ENCODE measurements at places on chromosomes 2 and 18.

- no peak for DNase-seq
- no peak overlapping the region for H3K27ac ChIP-seq
- H3K4me3 ChIP-seq = no peak overlapping the region
Measured at GRCh38 chr2:24233321-24233720, 58.5 kb downstream of the FAM228A start.

DNA sequence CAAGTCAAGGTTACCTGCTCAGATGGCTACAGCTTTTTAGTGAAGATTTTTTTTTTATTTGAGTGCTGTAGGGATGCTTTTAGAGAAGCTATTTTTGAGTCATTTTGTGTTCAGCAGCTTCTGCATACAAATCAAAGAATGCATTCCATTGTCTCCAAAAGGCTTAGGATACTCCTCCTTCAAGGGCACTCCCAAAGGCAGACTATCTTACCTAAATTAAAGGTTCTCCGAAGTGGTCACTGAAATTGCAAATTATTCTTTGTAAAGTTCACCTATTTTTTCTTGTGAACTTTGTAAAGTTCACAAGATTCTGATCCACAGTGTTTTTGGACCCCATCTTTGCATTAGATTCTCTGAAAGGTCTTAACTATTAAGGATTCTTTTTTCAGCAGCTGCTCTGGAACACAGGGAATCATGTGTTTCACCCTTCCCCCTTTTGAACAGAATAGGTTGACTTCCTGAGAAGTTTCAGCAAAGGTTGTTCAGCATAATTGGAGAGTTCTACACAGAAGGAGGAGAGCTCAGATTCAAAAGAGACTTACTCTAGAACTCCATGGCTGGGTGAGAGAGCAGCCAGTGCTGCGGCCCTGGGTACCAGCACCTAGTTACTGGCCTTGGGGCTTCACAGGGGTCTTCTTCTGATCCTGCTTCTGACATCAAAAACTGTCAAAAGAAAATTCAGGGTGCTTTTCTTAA, 14.5 kb downstream of the CLIP4 start:
- H3K27me3 ChIP-seq = no peaks in the 10 kb centered on the region
- no peak for DNase-seq
- H3K36me3 ChIP-seq = peaks cover 82% of the 10 kb centered on the region
- H3K27ac ChIP-seq = peak overlapping the region; percentile 89

DNA sequence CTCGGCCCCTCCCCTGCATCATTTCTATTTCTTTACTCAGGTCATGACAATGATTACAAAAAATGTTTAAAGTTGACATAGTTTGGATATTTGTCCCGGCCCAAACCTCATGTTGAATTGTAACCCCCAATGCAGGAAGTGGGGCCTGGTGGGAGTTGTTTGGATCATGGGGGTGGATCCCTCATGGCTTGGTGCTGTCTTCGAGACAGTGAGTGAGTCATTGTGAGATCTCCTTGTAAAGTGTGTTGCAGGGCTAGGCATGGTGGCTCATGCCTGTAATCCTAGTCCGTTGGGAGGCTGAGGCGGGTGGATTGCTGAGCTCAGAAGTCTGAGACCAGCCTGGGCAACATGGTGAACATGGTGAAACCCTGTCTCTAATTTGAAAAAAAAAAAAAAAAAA, 9.2 kb upstream of the MAP4K4 start:
- DNase-seq = no peak
- H3K4me1 ChIP-seq = peaks cover 20% of the 10 kb centered on the region
- H3K36me3 ChIP-seq = no peaks in the 10 kb centered on the region
- no peak overlapping the region for H3K4me3 ChIP-seq

DNA sequence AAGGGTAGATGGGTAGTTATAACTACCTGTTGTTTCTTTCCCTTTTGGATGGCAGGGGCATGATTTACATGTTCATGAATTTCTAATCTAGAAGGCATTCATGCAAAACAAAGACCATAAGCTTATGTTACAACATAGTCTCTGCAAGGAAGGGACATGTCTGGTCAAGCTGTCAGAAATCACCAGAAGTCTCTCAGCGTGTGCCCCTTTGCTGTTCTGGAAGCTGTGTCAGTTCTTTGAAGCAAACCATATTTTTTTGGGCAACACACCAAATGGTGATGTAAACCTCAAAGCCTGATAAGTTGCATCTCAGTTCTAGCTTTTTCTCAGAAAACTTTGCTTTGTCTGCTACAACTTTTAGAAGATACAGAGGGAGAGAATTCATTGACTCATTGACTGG, 173.5 kb upstream of the CTAGE1 start:
- no peak overlapping the region for H3K4me3 ChIP-seq
- no peak for DNase-seq
- H3K27me3 ChIP-seq = no peaks in the 10 kb centered on the region
- H3K36me3 ChIP-seq = no peaks in the 10 kb centered on the region

DNA sequence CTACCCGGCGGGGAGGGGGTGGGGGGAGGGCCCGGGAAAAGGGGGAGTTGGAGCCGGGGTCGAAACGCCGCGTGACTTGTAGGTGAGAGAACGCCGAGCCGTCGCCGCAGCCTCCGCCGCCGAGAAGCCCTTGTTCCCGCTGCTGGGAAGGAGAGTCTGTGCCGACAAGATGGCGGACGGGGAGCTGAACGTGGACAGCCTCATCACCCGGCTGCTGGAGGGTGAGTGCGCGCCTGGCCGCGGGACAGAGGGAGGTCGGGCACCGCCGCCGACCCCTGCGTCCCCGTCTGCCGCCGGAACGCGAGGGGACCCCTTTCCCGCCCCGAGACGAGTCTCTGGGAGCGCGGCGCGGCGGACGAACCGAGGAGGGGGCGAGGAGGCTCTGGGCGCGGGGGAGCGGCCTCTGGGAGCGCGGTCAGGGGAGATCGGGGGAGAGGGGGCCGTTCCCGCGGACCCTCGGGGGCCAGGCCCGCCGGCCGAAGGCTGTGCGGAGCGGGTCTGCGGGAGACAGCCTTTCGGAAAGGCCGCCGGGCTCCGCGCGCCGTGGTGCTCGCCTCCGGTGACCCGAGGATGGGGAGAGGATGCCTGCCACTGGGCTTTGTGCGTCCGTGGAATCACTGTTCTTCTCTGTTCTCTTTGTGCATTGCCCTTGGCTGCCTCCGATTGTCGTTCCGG, 463 bp downstream of the PPP1CB start:
- no peaks in the 10 kb centered on the region for H3K27me3 ChIP-seq
- DNase-seq = no peak
- H3K36me3 ChIP-seq = peaks cover 46% of the 10 kb centered on the region
- peak overlapping the region; percentile 98 for H3K27ac ChIP-seq

GRCh38 chr2:216884347-216884746, 24.5 kb upstream of the TNP1 start:
- H3K4me1 ChIP-seq = peaks cover 10% of the 10 kb centered on the region
- H3K27ac ChIP-seq = no peak overlapping the region
- no peak overlapping the region for H3K4me3 ChIP-seq
- H3K36me3 ChIP-seq = no peaks in the 10 kb centered on the region
- peaks cover 2% of the 10 kb centered on the region for H3K27me3 ChIP-seq

- H3K36me3 ChIP-seq = no peaks in the 10 kb centered on the region
- peak overlapping the region; percentile 46 for H3K4me3 ChIP-seq
- no peak overlapping the region for H3K27ac ChIP-seq
- H3K27me3 ChIP-seq = no peaks in the 10 kb centered on the region
- no peak for DNase-seq
Measured at GRCh38 chr2:100000915-100001707, 141.3 kb downstream of the AFF3 start.

DNA sequence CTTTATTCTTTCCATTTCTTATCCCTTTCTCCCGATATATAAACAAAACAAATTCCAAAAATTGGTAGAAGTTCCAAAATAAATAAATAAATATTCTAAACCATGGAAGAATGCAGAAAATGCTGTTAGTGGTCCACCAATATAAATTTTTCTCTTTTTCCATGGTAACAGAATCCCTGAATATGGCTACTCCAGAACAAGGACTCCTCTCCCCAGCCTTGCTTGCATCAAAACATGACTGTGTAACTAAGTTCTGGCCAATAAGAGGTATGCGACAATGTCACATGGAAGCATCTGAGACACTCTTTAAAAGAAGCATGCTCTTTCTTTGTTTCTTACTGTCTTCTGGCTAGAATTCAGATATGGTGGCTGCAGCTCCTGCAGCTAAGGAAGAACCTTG, 325.1 kb upstream of the TANK start:
- H3K4me3 ChIP-seq = no peak overlapping the region
- H3K27me3 ChIP-seq = no peaks in the 10 kb centered on the region
- H3K27ac ChIP-seq = no peak overlapping the region
- no peaks in the 10 kb centered on the region for H3K36me3 ChIP-seq

DNA sequence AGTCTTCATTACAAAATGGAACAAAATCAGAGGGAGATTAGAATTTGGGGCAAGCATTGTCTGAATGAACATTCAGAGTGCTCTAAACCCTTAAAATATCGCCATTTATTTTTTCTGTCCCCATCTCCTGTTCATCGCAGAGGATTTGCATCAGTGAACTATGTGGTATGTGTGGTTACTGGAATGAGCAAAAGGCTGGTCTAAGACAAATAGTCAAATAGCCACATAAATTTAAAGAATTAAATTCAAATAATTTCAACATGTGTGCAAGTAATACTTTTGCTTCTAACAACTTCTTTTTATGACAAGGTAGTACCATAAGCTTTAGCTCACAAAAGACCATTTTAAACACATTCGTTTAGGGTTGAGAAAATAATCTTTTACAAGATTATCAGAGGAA, 82.6 kb upstream of the ST8SIA3 start:
- H3K27me3 ChIP-seq = peaks cover 7% of the 10 kb centered on the region
- H3K27ac ChIP-seq = no peak overlapping the region
- no peak overlapping the region for H3K4me3 ChIP-seq
- no peaks in the 10 kb centered on the region for H3K4me1 ChIP-seq
- no peak for DNase-seq

DNA sequence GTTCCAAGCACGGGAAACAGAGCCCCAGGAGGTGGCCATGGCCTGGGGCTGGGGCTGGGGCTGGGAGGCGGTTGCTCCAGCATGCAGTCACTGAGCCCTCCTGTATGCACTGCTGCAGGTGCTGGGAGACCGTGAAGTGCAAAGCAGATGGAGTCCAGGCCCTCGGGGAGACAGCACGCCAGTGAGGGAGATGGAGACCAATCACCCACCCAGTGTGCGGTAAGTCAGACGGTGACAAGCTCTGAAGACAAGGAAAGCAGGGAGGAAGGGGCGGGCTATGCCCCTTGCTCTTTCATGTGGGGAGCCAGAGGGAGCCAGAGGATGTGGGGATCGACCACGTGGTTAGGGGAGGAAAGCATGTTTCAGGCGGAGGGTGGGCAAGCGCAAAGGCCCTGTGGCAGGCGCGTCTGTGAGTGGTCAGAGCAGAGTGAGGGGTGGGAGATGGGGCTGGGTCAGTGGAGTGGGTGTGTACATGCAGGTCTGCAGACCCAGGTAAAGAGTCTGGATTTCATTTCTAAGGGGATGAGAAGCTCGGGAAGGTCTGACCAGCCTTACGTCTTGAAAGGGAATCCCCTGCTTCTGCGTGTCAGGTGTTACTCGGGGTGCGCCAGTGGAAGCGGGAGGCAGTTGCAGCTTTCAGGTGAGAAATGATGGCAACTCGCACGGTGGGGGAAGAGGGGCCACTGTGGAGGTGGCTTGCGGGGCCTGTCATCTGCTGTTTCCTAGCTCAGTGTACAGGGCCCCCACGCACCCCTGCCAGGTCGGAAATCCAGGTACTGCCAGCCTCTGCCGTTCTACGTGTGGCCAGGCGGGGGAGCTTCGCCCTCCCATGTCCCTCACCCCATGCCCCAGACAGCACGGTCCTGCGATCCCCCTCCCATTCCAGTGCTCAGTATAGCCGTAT, 19.4 kb downstream of the RRM2 start:
- no peak overlapping the region for H3K4me3 ChIP-seq
- H3K36me3 ChIP-seq = peaks cover 71% of the 10 kb centered on the region
- peak; percentile 56 for DNase-seq
- peaks cover 28% of the 10 kb centered on the region for H3K4me1 ChIP-seq
- H3K27me3 ChIP-seq = no peaks in the 10 kb centered on the region

DNA sequence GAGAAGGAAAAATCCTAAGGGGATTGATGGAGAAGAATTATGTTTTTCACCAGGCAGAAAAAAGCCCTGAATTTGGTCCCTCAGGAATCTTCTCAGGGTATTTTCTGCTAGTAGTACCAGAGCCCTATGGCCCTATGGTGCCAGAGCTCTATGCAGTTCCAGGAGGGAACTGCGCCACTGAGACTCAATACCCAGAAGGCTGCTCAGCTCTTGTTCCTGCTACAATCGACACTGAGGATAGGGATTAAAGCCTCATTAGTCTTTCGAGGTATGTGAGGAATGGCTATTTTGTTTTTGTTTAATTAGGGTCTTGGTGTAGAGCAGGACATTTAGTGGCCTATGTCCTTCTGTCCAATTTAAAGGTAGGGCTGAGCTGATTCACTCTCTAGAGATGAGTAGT, 21.7 kb upstream of the PPP3R1 start:
- DNase-seq = no peak
- H3K27ac ChIP-seq = no peak overlapping the region
- H3K4me1 ChIP-seq = no peaks in the 10 kb centered on the region
- peaks cover 10% of the 10 kb centered on the region for H3K27me3 ChIP-seq

DNA sequence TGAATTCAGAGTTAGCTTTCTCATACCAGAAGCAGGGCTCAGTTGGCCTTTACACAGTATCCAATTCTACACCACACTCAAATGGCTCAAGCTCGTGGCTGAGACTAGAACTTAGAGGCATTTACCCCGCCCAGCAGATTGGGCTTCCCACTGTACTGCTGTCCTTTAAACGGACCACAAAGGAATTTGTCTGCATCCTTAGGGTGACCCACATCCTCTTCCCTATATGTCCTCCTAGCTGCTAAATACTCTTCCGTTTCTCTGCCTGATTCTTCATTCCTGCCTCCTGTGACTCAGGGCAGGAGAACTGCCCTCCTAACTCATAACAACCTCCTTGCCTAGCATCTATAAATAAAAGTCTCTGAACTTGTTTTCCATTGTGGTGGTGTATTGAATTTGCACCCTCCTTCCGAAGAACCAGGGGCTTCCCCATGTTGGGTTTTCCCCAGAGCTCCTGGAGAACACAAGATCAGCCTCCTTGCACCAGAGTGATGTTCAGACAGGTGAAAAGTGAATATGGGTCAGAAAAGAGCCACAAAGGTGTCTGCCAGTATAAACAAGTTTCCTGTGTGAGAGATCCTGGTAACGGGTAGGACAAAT, 32.0 kb upstream of the MC4R start:
- no peaks in the 10 kb centered on the region for H3K27me3 ChIP-seq
- H3K27ac ChIP-seq = no peak overlapping the region
- no peaks in the 10 kb centered on the region for H3K4me1 ChIP-seq
- H3K36me3 ChIP-seq = no peaks in the 10 kb centered on the region
- H3K4me3 ChIP-seq = no peak overlapping the region
- no peak for DNase-seq

DNA sequence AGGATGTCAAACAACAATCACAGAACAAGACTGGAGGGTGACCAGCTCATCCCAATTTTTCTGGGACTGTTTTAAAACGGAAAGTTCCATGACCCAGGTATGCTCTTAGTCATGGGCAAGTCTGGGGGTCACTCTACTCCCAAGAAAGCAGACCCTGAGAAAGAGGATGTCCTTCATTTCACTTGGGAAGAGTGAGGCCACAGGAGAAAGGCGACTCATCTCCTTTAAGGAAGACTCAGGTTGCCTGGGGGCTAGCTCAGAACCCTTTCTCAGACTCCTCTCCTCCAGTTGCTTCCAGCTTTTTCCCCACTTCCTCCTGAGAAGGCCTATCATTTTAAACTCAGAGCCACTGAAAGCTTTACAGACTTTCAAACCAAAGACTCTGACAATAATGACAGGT, 9.3 kb downstream of the RNF152 start:
- peaks cover 5% of the 10 kb centered on the region for H3K27me3 ChIP-seq
- H3K27ac ChIP-seq = no peak overlapping the region
- DNase-seq = no peak

- no peaks in the 10 kb centered on the region for H3K27me3 ChIP-seq
- no peak for DNase-seq
- H3K4me1 ChIP-seq = no peaks in the 10 kb centered on the region
Measured at GRCh38 chr2:105943977-105944376, 199.3 kb downstream of the NCK2 start.
